Hypothalamus (tissue), 51 donors: ENCODE measurements at places on chromosomes 2 and 18.
A peak's percentile ranks its signal among the peaks of the same experiment; 100 is the strongest.

- no peak for DNase-seq
Measured at GRCh38 chr2:15705310-15705709, 113.6 kb downstream of the DDX1 start.

GRCh38 chr2:235495373-235496238, 1.8 kb downstream of the AGAP1 start:
- DNase-seq = no peak

- DNase-seq = no peak
Measured at GRCh38 chr2:231069379-231070054, 12.8 kb downstream of the PSMD1 start.

DNA sequence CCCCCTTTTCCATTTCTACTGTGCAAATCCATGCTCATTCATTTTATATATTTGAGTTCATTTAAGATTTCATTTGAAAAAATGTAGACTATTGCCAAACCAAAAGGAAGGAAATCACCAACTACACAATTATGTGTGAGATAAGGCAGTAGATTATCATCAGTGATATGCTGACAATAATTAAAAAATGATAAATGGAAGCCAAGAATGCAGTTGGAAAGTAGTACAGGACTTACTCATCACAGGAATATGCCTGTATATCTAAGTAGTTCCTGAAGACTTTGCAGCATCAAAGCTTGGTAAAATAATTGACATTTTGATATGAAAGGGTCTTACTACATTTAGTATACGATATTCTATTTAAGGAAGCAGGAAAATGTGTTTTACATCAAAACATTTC, 166.1 kb upstream of the OTX1 start:
- DNase-seq = no peak

- no peak for DNase-seq
Measured at GRCh38 chr2:126837966-126838715, 60.5 kb upstream of the TEX51 start.

- DNase-seq = no peak
Measured at GRCh38 chr2:27431395-27431794, 3.0 kb downstream of the NRBP1 start.

DNA sequence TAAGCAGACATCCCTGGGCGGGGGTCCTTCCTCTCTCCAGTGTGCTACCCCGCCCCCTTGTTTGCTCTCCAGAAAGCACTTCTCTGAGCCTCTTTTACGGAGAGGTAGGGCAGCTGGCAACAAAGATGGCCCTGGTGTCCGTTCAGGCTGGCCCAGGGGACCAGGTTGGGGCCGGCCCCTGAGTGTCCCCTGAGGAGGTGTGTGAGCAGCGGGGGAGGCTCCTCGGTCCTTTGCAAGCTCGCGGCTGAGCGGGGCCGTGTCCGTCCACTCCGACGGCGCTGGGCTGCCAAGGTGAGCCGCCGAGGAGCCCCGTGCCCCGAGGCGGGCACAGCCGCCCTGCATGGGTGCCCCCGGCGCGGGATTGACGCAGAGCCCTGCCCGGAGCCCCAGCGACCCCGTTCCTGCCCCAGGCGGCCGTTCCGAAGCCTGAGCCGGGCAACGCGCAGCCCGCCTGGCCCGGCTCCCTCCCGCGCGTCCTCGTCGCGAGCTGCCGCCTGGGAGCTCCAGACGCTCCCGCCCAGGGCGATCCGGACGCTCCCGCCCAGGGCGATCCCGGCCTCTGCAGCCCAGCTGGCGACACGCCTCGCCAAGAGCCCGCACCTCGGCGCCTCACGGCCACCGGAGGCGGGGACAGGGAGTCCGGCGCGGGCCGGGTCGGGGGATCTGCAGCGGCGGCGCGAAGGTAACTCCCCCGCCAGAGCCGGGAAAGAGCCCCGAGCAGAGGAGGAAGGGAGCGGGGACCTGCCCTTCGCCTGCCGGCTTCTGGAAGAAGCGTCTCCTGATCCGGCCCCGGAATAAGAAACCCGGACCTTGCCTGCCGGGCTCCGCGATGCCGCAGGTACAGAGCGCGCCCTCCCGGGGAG, at the start of gene PROKR1:
PROKR1 (plus strand) TSS at position 569 of the 863 bp plus-strand sequence. CDS start 2,243 bp downstream, outside the sequence.
- DNase-seq = peak; percentile 9

DNA sequence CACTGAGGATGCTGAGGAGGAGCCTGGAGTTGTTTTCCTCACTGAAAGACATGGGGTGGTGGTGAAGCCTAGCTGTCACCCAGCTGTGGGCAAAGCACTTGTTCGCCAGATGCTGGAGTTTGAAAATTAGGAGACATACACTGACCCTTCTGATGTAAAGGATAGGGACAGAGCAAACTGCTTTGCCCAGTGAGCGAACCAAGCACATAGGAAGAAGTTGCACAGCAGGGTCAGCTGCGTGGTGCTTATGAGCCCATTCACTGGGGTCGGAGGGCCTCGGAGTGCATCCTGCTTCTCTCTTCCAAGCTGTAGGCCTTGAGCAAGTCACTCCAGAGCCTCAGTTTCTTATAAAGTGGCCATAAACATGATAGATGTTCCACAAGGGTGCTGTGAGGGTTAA, 50.9 kb downstream of the HK2 start:
- no peak for DNase-seq

- DNase-seq = no peak
Measured at GRCh38 chr2:74496997-74497776, 2.2 kb downstream of the LBX2 start.
